ENCODE measurements at places on chromosomes 2 and 18.

GRCh38 chr2:65508225-65508624 is 75.8 kb upstream of the SPRED2 start:
- no peak for DNase-seq

DNA sequence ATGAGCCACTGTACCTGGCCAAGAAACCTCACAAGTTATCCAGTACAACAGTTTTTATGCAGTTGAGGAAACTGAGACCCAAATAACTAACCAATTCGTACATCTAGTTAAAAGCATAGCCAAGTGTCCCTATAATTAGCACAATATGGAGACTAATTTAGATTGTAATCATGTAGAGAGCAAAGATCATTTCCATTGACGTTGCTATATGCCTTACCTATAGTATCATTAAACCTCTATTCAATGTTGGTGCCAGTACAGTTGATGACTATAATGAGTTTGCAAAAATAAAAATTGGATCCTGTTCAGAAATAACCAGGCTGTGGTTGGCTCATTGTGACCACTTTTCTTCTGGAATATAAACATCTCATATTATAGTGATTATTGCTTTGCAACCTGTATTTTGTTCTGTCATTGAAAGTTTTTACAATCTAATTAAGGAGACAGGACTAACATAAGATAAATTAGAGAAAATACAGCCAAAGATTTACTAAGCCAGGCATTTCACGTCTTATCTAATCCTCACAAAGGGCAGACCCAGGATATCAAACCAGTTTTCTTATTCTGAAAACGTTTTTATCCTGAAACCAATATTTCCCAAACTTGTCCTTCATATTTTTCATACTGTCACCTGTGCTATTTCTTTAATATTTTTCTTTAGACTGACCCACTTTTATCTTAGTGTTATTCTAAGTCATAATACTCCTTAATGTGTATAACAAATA is 130.0 kb upstream of the STON1 start:
- DNase-seq: no peak

DNA sequence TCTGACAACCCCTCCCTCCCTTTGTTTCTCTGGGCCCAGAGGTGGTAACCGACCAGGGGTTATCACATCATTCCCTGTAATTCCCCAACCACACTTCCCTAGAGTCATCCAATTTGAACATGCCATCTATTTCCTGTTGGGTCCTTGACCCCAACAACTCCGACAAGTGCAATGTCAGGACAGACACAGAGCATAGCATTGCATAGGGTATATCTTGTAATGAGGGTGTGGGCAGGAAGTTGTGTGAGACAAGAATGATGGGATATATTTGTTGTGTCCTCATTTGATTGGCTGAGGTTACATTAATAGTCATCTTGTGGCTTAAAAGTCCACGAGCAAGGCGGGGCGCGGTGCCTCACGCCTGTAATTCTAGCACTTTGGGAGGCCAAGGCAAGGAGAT is 33.4 kb upstream of the CNOT11 start:
- DNase-seq: no peak

GRCh38 chr2:109139865-109140396 is 10.9 kb downstream of the SH3RF3 start:
- DNase-seq: no peak

- no peak for DNase-seq
Measured at GRCh38 chr2:34909992-34910705, 1311.0 kb upstream of the FAM98A start.

GRCh38 chr2:43125090-43125998 is 101.1 kb downstream of the ZFP36L2 start:
- no peak for DNase-seq

DNA sequence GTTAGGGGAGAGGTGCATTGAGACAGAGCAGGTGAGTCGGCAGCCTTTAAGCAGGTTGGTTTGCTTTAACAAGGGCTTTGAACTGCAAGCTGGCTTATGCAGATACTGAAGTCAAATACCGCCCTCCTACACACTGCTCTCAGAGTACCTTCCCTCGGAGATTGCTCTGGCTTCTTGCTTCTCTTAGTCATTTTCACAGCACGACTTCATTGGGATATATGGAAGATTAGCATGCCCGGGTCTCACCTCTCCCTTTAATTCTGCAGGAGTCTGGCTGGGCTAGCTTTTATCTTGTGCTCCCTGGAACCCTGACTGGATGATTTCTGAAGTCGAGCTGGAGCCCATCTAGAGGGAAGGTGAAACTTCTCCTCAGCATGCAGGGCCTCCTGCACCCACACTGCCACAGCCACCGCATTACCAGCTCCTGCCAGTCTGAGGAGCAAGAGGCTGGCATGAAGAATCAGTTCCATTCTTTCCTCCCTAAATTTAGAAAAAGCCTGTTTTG is 395.5 kb upstream of the HNRNPA3 start:
- DNase-seq: peak; percentile 77

DNA sequence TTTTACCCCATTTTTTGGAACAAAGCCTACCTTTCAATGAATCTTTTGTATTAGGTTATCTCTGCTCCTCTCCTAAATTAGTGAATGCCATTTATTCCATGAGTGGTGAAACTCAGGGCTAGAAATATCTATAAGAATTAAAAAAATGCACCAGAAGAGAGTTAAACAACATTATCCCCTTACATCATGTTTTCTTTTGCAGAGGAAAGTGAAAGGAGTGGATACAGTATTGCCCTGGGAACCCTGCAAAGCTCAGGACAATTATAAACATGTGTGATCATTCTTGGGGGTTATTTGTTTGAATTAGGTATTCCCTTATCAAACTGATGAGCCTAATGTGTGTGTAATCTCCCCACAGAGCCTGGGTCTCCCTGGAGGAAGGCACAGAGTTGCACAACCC is 559.2 kb downstream of the RNF144A start:
- no peak for DNase-seq
